Karpas-422 (cell line): ENCODE measurements at places on chromosomes 2 and 18. TPM values are rescaled to one million over a fixed set of nuclear protein-coding genes. Genes with fewer than 3 reads are reported as not detected.

DNA sequence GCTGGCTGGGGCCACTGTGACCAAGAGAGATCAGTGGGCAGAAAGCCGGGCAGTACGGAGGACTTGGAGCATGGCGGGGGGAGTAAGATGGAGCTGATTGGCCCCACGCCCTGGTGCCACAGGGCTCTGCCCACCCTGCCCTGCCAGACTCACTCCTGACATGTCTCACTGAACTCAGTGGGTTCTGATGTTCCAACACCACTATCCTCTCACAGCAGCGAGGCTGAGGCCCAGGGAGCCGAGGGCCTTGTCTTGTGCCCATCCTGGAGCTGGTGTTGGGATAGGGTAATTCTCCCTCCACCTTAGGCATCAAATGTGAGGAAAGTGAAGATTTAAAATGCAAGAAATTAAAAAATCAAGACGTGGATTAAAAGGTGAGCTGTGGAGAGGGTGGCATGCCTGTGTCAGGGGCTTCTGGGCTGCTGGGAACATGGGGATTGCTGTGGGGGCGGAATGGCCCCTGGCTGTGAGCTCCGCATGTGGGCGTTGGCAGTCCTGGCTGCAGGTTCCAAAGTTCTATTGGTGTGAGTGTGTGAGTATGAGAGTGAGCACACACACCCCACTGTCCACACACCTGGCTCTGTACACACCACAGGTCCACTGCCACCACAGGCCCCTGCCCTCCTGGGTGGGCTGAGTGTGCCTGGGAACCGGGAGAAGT, 283.5 kb upstream of the HS6ST1 start:
- no peak for DNase-seq

GRCh38 chr2:161116509-161116908, 43.7 kb upstream of the TANK start:
- peak; percentile 95 for DNase-seq

DNA sequence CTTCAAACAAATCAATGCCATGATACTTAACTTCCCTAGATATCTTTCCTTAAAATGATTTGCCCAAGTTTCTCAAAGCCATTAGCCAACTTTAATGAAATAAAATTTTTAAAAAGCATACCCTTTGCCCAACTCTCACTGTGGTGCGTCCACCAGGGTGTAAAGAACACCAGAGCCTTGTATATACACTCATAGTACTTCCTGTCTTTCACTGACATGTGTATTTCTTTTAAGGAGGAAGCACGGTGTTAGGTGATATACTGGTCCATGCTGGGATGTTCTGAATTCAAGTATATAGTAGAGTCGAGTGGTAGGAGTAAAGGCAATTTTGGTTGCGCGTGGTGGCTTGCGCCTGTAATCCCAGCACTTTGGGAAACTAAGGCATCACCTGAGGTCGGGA, 22.7 kb downstream of the AAK1 start:
- no peak for DNase-seq

GRCh38 chr18:9732031-9732430, 23.9 kb downstream of the RAB31 start:
- no peak for DNase-seq

- peak; percentile 76 for DNase-seq
These were observed 198.5 kb downstream of the UBE2E3 start for GRCh38 chr2:181178823-181179412.

DNA sequence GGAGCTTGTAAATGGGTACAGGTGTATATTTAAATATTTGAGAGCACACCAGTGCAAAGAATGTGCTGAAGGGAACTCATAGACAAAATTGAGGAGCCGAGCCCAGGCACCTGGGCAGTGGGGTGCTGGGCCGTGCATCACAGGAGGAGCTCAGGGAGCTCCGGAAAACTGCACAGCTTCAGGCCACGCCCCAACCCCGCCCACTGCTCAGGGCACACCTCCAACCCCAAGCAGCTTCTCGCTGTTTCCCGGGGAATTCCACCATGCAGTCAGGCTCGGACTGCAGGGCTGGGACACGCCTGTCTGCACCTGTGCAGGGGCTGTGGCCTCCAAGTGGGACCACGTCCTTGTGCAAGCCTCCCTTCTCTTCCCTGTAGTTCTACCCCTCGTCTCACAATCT, 243.0 kb downstream of the HDAC4 start:
- no peak for DNase-seq

DNA sequence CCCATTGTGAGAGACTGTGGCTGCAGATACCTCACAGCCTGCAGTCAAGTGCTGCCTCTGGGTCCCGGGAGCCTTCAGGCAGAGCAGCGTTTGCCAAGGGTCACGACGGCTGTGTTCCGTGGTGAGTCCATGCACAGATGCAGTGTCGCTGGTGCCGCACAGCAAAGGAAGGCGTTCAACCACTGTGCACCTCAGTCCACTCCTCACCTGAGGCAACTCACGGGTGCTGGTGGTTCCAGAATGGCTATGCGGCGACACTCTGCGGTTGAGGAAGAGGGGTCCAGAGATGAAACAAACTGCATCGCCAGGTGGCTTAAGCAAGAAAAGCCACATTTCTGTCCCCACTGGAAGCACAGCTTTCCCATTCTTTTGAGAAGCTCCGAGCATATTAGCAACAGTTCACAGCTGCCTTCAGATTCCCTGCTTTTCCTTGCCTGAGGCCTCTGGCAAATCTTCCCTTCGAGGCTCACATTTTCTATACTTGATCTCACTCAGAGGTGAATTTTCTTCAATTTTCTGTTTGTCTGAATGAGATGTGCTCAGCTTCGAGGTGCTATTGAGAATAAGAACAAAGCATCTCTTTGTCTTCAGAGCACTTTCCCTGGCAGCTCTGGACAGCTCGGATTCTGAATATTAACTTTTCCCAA, 208.8 kb upstream of the TWIST2 start:
- DNase-seq = no peak

DNA sequence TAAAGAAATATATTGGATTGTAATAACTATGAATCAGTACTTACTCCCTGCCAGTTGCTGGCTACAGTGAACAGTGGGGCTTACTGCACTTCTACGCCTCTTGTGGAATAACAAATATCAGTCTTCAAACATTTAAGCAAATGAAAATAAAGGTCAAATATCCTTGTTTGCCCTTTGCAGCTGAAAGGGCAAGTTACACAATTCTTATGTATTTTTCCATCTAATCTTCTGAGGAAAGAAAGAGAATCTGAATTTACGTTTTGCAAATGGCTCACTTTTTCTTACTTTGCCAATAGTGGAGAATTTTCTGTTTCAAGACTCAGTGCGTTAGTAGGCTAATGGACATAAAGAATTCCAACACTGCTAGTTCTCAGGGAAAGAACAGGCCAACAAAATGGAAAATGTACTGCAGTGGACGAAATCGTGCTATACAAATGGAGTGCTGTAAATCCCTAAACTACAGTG, 157.2 kb upstream of the TMEM200C start:
- DNase-seq = no peak

- no peak for DNase-seq
These were observed 147.4 kb upstream of the GPC1 start for GRCh38 chr2:240288087-240288521.

DNA sequence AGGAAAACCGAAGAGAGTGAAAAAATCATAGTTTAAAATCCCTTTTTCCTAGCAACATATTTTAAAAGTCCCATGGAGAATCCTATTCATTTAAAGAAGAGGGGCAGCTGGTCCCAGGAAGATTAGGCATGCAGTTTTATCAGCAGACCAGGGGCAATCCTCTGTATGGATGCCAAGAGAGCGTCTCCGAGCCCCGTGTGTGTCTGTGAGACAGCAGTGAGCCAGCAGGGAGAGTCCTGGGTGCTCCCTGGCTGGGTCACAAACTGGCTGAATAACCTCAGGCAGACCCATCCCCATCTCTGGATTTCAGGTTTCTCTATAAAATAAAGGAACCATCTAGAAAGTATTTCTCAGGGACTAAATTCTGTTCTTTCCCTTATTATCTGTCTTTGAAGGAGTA, 128.2 kb upstream of the RIOK3 start:
- no peak for DNase-seq

- DNase-seq = no peak
These were observed 1072.1 kb upstream of the FANCL start for GRCh38 chr2:59312967-59313940.

DNA sequence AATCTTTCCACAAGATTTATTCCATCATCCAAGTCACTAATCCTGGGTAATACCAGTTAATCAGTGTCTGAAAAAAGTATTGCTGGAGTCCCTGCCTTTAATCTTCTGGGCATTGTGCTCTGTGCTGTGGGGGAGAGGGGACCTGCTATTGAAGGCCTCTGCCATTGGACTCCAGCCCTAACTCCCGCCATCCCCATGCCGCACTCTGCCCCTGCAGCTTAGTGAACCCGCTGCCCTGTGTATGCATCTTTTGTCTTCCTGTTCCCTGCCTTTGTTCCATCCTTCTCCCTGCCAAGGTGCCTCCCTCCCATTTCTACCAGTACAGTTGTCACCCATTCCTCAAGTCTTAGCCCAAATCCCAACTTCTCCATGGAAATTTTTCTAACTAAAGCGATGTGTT, 113.8 kb upstream of the EPAS1 start:
- no peak for DNase-seq

DNA sequence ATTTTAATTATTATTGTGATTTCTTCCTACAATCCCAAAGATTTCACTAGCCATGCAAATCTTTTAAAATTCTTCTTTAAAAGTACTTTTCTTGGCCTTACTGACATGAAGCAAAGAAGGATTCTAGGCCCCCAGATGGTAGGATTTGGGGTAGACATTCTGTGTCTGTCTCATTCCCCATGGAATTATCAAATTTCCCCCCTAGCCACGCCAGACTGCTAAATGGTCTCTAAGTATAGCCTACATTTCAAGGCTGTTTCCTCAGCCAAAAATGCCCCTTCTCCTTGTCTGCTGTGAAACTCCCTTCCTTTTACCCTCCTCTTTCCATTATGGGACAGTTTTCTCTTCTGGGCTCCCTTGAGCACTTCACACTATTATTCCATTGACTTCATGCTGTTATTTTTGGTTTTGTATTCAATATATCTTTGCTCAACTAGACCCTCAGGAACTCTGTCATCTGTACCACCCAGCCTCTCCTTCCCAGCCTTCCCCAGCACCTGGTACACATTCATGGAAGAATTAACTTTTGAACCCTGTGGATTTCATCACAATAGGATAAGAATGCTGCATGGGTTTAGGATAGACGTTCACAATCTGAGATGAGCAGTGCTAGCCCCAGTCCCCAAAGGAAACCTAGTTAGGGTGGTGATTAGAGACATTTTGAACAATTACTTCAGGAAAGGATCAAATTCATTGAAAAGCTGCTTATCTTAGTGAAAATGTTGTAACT, 21.5 kb upstream of the CYP1B1 start:
- DNase-seq = no peak

DNA sequence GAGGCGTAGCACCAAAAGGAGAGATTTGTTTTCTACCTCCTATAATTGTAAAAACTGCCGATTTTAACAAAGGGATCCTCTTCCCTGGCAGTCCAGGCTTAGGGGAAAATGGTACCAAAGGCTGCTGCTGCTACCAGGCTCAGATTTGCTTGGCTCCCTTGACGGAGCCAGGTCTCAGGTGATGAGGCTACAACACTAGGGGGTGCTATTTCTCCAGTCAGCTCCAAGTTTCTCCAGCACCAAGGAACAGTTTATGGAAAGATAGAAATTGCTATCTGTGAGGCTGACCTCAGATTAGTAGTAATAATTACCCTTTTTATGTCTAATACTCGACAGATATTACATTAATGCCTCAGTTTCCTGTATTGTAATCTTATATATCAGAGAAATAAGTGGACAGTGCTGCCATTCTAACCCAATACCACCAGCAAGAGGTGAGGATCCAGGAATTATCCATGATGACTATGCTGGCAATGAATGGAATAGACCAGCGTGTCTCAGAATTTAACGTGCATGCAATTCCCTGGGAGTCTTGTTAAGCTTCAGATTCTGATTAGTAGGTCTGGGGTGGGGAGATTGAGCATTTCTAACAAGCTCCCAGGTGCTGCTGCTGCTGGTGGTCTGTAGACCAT, 111.3 kb downstream of the ESCO1 start:
- peak; percentile 90 for DNase-seq

GRCh38 chr2:237192881-237193280, 107.2 kb downstream of the COPS8 start:
- DNase-seq = no peak

DNA sequence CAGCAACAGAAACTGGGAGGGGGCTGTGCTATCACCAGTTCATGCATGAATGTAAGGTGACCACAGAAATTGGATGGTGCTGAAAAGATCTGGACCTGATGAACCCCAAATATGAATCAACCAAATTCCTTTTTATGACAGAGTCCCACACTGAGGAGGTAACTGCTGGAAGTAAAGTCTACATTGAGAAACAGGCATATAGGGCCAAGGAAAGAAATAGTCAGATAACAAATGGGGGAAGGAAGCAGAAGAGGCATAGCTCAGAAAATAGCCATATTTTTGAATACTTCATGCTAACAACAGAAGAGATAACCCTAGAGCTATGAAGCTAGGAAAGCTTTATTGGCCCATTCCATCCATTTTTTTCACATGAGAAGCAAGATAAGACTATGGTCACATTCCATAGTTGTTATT, 25.8 kb downstream of the ZC3H6 start:
- no peak for DNase-seq

DNA sequence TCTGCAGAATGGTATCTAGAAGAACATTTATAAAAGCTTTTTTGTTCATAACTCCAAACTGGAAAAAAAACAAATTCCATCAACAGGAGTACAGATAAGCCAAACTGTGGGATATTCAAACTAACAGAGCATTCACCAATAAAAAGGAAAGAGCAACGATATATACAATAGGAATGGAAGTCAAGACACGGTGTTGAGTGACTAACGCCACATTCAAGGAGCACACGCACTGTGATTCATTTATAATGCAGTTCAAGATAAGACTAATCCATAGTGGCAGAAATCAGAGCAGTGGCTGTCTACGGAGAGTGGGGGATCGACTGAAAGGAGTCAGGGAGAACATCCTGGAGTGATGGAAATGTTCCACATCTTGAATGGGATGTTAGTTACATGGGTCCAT, 70.7 kb downstream of the CABYR start:
- no peak for DNase-seq

DNA sequence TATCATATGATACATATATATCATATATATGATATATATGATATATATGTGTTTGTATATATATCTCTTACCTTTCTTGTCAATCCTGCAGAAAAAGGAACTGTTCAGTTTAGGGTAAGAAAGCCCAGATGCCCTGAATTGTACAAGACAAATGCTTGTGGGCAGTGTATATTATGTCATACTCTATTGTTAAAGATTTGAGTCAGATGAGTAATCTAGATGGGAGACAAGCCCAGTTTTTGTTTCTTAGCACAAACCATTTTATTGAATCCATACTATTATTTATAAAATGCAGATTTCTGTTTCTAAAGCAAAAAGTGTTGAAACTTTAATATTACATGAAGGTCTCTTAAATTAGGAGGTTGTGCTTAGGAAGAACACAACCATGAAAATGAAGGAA, 90.6 kb downstream of the VRK2 start:
- DNase-seq = no peak

- DNase-seq = no peak
These were observed 95.7 kb downstream of the MAIP1 start for GRCh38 chr2:200050921-200051610.

The DARS1 gene
- total RNA-seq = 131 and 185 TPM in 2 replicates

The LCT gene
- 0.14 and 0.19 TPM in 2 replicates for total RNA-seq

The STEAP3 gene
- total RNA-seq = not detected in 2 replicates

The LYPD6B gene
- total RNA-seq = 0.43 and 0.75 TPM in 2 replicates

The UGT1A5 gene
- total RNA-seq = not detected in 2 replicates

The MBP gene
- total RNA-seq = 58.3 and 67.8 TPM in 2 replicates

The MSH2 gene
- 28.4 and 38.7 TPM in 2 replicates for total RNA-seq

The FAM110C gene
- not detected in 2 replicates for total RNA-seq

The CROCC2 gene
- total RNA-seq = not detected in 2 replicates
